ENCODE measurements at places on chromosomes 11 and 22.

- no peak for DNase-seq
These were observed 710 bp downstream of the ATP5MGL start for GRCh38 chr22:42639541-42640241.

DNA sequence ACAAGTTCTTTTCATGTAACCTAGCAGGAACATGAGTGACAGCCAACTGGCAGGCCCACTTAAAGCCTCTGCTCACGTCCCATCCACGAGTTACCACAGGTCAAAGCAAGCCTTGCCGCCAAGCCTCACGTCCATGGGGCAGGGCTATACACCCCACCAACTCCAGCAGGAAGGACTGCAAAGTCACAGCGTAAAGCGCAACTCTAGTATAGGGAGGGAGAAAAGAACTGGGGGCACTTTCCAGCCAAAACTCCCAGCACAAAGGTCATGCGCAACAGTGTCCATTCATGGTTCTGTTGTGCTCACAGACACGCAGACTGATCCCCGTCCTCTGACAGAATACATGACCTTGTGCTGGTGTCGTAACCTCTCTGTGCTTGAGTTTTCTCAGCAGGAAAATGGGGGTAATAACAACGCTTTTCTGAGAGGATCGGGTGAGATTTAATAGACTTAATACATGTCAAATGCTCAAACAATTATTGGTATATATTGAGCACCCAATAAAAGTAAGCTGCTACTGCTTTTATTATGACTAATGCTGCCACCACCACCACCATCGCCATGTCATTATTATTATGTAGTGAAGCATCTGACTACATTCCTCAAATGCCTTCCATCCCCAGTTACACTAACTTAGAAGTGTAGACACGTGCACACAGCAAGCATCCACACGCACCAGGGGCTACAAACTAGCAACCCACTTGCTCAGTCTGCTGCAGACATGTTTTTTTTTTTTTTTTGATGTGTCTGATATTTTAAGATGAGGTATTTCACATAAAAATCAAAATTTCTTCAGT lies 104.4 kb upstream of the PARVA start:
- no peak for DNase-seq

GRCh38 chr11:19201737-19202605 lies at the start of gene CSRP3:
CSRP3 (minus strand) TSS chr11:19201983; CDS start chr11:19192448, 9,535 bp downstream.
- DNase-seq: no peak

GRCh38 chr11:126829716-126830115 lies 170.9 kb downstream of the KIRREL3 start:
- no peak for DNase-seq

DNA sequence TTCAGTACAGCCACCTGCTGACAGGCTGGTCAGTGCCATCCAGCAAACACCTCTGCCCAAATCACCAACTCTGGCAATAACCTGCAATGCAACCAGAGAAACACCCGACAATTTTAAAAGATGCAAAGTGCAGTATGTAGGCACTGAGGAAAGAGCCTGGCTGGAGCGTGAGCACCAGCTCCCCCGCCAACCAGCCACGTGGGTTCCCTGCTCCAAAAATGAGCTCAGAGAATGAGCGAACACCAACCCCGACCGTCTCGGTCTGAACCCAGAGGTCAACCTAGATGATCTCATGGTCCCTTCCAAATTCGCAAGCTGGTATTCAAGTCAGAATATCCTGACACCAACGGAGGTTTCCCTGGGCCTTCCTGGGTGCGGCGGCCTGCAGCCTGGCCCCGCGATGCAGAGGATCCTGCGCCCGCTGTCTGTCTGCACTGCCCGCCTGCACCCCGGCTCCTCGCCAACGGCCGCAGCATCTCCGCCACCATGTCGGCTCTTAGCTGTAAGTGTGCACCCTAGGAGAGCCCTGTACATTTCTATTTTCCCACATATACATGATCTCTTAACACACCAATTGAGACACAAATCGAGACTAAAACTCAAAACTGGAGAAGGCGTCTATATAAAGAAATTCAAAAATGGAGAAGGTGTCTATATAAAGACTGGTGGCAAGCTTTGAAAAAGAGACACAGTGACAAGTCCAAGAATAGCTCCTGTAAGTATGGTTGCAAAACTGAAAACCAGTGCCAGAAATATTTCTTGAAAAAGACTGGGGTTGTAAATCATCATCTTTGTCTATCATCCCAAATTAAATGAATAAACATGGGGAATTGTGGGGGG lies 22.8 kb downstream of the TMEM184B start:
- DNase-seq: no peak

DNA sequence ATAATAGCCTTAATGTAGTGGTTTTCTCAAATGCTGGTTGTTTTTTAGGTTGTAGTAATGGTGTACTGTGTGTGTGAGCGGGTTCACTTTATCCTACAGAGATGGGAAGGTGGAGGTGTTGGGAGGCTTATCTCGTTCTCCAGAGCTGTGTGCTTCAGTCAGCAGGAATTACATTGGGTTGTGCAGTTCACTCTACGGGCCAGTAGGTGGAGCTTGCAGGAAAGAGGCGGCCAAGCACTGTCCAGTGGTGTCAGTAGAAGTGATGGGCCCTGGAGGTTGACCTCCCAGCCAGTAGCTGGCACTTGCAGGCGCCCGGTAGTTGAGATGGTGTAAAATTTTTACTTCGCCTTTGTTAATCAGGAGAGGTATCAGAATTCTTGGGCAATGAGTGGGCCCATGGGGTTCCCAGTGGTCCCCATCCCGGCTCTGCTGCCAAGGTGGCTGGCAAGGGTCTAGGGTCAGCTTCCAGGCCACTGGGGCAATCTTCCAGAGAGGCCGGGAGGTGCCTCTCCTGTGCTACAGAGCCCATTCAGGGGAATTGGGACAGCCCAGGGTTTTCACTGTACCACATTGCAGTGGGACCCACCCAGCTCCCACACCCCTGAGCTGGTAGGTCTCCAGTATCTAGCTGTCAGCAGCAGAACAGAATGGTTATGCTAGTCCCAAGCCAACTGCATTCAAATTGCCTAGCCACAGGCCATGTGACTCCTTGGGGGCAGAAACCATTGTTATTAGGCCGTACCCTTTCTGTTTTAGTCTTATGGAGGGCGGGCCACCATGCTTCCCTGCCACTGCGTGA lies 43.9 kb downstream of the BIRC2 start:
- DNase-seq: peak; percentile 75

- DNase-seq: no peak
These were observed 136.4 kb downstream of the BRD1 start for GRCh38 chr22:49691256-49691655.

- DNase-seq: no peak
These were observed 50.7 kb downstream of the PRR5L start for GRCh38 chr11:36346562-36347383.

GRCh38 chr22:19457828-19458428 lies 10.4 kb upstream of the C22orf39 start:
- no peak for DNase-seq
